ENCODE measurements at places on chromosomes 5 and 9.

GRCh38 chr9:109817846-109818472 lies 38.0 kb downstream of the PALM2AKAP2 start:
- peak; percentile 80 for DNase-seq

DNA sequence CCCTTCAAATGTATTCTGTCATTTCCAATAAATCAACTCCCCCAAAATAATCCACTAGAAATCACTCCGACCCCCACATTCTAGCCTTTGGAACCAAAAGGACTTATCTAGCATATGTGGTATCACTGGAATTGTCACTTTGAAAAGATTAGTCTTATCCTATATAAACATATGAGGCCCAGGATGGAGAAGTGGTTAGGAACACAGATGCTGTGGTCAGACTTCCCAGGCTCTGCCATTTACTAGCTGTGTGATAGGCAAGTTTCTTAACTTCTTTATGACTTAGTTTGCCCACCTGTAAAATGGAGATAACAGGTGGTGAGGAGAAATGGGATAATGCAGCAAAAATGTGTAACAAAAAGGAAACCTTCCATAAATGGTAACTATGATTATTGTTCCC lies 62.0 kb upstream of the GLRX start:
- no peak for DNase-seq

- DNase-seq: no peak
These were observed 131.4 kb upstream of the TRIM32 start for GRCh38 chr9:116555556-116556155.

- no peak for DNase-seq
These were observed 52.1 kb upstream of the CEMIP2 start for GRCh38 chr9:71820403-71820921.

DNA sequence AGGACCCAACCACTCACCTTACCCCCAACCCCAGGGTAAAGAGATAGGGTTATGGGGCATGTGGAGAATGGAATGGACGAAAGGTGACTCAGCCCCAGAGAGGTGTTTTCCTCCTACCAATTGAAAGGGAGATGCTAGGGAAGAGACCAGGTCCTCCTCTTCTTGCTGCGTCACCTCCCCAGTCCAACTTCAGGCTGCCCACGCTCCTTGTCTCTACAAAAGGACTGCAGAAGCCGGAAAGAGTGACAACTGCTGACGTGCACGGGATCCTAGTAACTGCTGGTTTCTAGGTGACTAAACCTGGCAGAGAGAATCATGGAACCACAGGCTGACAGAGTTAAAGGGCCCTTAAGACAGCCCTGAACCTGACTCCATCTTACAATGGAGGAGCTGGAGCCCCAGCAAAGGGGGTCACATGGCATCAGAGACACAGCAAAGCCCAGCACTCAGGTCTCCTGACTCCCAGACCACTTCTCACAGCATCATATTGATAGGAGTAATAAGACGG lies 2.2 kb downstream of the GPX3 start:
- DNase-seq: no peak

DNA sequence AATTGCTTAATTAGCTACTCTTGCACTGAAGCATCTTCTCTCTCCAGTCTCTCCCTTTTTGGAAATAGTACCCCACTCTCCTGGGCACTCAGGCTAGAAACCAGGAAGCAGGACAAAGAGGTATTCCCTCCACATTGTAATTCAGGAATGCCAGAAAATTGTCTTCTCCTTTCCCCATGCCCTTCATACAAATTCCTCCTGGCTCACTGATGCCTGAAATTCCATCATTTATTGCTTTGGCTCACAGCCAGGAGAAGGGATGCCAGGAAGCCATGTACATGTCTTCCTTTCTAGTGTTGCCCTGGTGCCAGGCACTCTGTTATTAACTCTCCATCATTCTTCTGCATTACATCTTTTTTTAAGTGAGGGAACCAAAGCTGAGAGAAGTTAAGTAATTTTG lies 716.5 kb upstream of the C9orf72 start:
- DNase-seq: no peak

- DNase-seq: peak; percentile 8
These were observed 78.7 kb downstream of the GCNT4 start for GRCh38 chr5:74973694-74974093.

DNA sequence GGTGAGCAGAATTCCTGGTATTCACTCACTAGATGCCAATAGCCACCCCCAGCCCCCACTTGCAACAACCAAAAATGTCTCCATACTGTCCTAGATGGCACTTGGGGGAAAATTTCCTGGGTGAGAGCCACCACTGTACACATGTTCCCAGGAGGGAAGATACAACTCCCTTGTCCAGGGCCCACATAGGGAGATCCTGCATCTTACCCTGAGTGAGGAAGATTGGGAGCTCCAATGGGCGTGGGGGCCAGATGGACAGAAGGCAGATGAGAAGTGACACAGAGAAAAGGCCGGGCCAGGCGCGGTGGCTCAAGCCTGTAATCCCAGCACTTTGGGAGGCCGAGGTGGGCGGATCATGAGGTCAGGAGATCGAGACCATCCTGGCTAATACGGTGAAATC lies 12.3 kb upstream of the IPPK start:
- no peak for DNase-seq

DNA sequence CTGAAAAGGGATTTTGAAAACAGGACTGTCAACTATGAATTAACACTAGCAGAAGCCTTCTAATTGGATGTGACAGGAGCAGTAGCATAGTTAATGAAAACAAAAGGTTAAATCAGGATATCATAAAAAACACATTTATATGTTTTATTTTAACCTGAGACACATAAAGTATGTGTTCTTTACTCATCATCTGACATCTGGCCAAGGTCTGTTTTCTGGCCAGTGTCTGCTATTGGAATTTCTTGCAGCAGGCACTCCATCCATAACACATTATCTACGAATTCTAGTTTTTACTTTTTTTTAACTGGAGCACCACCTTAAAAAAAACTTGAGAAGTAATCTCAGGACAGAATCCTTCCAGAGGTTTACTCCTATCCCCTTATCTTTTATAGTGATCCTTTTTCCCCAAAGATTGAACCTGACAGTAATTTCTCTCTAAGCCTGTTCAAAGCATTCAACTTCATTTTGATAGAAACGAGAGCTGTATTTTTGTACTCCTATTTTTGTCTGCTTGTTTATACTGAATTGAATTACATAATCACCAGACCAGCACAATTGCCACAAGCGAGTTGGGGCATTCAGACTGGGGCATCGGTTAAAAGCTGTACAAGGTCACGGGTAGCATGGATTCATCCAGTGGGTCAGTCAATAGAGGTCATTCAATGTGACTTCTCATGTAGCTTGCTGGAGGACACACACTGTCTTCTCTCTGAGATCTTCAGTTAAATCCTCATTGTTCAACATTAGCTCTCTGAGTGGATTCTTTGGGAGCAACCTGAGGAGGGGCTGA lies 205.6 kb upstream of the CLINT1 start:
- no peak for DNase-seq

GRCh38 chr9:26066237-26066636 lies 388.0 kb upstream of the TUSC1 start:
- DNase-seq: no peak

- DNase-seq: no peak
These were observed 6.3 kb upstream of the WNK2 start for GRCh38 chr9:93177676-93178075.

DNA sequence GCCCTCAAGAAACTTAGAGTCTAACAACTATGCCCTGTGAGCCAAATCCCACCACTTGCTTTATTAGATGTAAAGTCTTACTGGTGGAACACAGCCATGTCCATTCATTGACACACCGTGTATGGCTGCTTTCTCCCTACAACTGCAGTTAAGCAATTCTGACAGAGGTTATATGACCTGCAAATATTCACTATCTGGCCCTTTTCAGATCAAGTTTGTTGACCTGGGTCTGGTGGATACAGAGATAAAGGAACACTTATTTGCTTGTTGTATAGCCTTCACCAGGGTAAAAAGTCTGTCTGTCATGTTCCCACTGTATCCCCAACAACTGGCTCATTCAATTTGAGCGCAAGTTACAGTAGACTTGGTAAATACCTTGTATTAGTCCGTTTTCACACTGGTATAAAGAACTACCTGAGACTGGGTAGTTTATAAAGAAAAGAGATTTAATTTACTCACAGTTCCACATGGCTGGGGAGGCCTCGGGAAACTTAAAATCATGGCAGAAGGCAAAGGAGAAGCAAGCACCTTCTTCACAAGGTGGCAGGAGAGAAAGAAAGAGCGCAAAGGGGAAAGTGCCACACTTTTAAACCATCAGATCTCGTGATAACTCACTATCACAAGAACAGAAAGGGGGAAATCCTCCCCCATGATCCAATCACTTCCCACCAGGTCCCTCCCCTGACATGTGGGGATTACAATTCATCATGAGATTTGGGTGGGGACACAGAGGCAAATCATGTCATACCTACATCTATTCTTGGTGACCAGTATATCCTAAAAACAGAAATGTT lies 27.9 kb downstream of the DEPDC1B start:
- DNase-seq: no peak

GRCh38 chr9:110691002-110691549 lies 22.5 kb downstream of the MUSK start:
- no peak for DNase-seq

GRCh38 chr9:120474591-120475243 lies 105.2 kb downstream of the CDK5RAP2 start:
- DNase-seq: no peak

DNA sequence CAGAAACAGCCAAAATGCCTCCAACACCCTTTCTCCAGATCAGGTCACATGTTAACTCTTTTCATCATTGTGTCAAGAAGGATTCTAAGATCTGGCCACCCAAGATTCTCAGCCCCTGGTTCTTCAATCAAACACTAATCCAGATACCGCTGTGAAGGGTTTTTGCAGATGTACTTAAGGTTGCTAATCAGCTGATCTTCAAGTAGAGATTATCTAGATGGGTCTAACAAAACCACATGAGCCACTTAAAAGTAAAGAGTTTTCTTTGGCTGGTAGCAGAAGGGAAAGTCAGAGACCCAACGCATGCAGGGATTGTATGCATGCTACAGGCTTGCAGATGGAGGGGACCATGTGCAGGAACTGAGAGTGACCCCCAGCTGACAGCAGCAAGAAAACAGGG lies 267.9 kb downstream of the CDK5RAP2 start:
- no peak for DNase-seq

- no peak for DNase-seq
These were observed 37.7 kb upstream of the ICE1 start for GRCh38 chr5:5384660-5385330.

DNA sequence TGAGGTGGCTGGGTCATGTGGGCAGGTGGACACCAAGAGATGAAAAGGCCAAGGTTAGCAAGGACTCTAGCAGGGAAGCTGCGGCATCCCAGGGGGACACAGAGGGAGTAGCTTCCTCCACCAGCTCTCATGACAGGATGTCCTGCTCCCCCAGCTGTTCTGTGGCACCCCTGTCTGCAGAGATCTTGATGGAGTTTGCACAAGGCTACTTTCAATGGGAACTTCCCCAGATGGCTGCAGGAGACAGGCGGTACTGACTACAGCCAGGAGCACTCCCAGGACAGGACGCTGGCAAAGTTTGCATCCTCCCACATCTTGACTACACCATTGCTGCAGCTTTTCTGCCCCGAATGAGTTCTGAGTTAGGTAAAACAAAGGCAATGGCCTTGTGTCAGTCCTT lies 312.8 kb downstream of the TLE4 start:
- no peak for DNase-seq

GRCh38 chr9:126148994-126149393 lies 177.6 kb upstream of the MVB12B start:
- no peak for DNase-seq

DNA sequence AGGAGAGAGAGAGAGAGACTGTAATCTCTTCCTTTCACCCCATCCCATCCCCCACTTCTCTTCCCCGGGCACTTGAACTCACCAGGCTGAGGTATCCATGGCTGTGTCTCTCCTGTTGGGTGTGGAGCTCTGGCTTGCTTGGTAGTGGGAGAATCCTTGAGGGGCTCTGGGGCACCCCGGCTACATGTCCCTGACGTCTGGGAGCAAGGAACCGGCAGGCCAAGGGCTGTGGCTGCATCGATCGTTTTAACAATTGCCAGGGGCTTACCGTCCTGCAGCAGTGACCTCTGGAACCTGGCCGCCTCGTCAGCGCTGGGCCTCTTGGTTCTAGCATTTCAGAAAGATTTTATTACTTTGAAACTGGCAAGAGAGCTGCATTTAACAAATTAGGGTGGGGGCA lies 30.0 kb downstream of the FGF18 start:
- DNase-seq: no peak

DNA sequence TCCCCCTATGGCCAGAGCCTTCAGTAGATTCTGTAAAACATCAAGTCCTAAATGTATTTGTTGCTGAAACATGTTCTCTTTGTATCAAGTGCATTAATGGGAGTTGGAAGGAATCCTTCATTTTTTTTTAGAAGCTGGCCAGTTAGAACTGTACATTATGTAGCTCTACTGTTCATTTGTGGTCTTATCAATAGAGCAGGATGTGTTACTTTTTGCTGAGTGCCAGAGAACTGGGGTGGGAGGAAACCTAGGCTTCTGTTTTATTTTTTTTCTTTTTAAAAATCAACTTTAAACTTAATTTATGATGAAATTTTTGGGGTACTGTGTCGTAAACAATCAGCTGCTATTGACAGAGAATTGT lies 5.1 kb downstream of the PIP5K1B start:
- no peak for DNase-seq

DNA sequence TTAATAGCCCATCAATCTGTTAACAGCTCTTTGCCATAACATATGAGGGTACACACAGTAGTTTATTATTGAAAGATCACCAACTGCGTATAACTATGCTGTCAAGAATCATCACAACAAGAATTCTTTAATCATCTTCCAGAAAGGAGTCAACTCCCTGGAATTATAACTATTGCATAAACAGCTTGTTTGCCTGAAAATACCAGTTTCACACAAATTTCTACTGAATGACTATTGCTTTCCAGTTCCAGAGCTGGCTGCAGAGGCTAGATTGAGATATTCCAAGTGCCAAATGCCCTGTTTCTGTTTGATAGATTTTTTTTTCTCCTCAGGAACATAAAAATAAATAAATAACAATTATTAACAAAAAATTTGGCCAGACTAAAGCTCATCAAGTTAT lies 444.7 kb downstream of the TLE1 start:
- no peak for DNase-seq

GRCh38 chr5:68169903-68170302 lies 45.7 kb upstream of the PIK3R1 start:
- no peak for DNase-seq

GRCh38 chr9:4090491-4090890 lies 209.4 kb downstream of the GLIS3 start:
- no peak for DNase-seq

- DNase-seq: peak; percentile 32
These were observed 112.5 kb downstream of the FAM174A start for GRCh38 chr5:100647461-100648230.
